ENCODE measurements at places on chromosomes 3 and 15.

- DNase-seq = no peak
Observed at GRCh38 chr3:47469616-47470015, 6.1 kb downstream of the SCAP start.

GRCh38 chr3:120451806-120452205 lies 1.0 kb upstream of the FSTL1 start:
- DNase-seq = no peak

DNA sequence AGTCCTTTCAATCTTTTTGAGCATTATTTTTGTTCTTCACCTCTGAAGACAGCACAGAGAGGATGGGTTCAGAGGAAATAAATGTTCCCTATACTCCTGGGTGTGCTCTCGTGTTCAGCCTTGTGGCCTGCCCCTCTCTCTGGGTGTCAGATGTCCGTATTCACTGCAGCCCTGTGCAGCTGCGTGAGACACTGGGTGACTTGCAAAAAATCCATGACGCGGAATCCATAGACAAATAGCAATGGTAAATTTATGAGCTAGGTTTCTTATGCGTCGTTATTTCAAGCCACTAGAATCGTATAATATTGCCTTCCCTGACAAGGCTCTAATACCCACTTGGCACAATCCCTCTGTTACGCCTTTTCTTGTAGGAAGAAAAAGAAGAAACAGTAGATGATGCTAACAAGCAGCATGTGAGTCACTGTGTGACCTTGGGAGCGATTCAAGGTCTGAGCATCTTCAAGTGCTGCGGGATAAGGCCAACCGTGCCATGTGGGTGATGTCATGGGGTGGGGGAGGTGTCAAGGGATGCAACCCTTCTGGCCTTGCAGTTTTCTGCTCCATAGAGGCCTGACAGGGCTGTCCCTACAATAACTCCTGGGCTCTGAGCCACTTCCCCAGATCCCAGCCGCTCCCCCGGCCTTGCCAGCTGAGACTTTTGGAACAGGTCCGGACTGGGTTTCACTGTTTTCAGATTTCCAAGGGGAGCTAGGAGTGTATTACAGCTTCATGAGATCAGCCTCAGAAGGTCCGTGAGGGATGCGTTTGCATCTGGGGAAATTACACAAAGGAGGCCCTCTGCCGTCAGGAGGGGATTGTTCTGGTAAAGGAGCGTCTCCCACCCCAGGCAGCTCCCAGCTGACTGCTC lies 47.6 kb upstream of the POMGNT2 start:
- no peak for DNase-seq

- DNase-seq = peak; percentile 37
Observed at GRCh38 chr15:42704492-42704926, 32.4 kb downstream of the CDAN1 start.

DNA sequence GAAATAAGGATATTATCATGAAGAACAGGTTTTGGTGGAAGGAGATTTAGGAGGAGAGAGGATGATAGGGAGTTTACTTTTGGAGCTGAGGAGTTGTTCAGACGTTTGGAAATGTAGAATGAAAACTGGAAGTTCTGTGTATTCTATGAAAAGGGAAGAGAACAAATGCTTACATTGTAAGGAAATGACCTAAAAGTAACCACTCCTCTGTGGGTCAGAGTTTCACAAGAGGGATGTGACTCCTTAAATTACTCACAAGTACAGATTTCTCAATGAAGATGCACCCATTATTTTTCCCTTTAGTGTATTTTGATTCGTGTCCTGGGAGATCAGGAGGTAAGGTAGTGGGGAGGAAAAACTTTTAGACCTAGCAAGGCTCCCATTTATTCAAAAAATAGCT lies 4.0 kb downstream of the RNF13 start:
- no peak for DNase-seq

DNA sequence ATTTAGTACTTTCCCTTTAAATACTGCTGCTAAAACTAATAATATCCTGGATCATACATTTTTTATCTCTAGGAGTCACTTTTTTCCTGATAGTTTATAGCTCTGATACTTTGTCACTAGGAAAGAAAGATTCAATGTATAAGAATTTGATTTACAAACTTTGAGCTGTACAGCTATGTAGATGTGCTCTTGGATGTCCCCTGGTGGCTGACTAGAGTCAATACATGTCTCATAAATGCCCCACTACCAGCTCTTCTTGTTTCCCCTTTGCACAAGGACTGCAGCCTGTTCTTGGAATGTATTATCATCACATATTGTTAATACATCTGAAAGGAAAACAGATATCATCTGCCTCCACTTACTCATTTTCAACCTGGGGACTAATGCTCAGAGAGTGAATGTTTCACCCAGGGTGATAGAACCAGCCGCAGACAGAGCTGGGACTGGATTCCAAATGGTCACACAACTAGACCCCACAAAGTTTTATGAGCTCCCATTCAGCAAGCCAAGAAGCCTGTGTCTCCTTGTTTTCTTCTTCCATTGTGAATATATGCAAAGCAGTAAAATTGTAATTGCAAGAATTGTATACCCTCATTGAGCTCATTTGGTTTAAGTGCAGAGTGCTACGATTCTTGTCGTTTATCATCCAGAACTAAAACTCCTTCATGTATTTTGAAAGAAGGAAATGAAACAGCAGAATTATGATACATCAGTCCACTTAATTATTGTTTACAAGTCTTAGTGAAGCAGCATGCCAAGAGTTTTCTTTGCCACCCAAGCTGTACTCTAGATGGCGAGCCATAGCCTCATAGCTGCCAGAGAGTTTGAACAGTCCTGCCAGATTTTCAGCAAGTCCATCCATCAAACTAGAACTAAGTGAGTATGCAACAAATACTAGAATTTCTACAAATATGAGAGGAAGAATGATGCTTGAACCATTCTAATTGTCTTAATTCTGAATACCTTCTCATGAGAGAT lies 261.6 kb upstream of the LMCD1 start:
- no peak for DNase-seq

DNA sequence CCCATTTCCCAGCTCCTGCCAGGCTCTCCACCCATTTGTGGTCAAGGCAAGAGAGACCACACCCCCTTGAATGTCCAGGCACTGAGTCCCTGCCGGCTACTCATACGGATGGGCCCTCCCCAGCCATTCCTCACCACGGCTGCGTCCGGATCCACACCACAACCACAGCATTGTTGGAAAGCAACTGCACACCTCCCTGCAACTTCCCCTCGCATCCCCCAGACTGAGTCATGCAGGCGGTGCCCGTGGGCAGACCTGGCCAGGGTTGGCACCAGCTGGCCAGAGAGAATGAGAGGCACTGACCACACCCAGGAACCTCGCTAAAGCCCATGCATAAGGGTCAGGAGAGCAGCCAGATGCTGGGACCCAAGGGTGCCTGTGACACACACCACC lies 30.5 kb downstream of the LOXL1 start:
- DNase-seq = peak; percentile 27

DNA sequence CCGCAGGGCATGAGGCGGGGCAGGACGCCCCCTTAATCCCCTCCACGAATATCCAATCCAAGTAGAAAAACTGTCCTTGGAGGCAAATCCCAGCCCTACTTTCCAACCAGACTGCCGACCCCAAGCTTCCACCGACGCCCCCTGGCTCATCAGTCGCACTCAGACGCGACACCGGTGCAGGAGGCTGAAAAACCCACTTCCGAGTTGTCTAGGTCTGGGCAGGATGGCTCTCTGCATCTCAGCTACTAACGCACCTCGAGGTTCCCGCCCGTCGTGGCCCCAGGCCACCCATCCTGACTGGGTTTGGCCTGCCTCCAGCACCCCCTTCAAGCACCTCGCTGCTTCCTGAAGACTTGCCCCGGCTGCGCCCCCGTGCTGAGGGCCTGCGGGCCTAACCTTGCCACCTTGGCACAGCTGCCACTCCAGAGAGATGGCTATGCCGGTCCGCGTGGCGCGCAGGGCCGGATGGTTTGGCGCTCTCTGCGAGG lies 15.5 kb downstream of the RGMA start:
- DNase-seq = no peak

- no peak for DNase-seq
Observed at GRCh38 chr15:60572541-60573421, 93.8 kb upstream of the ICE2 start.

- DNase-seq = no peak
Observed at GRCh38 chr3:177426106-177426877, 229.0 kb upstream of the TBL1XR1 start.

DNA sequence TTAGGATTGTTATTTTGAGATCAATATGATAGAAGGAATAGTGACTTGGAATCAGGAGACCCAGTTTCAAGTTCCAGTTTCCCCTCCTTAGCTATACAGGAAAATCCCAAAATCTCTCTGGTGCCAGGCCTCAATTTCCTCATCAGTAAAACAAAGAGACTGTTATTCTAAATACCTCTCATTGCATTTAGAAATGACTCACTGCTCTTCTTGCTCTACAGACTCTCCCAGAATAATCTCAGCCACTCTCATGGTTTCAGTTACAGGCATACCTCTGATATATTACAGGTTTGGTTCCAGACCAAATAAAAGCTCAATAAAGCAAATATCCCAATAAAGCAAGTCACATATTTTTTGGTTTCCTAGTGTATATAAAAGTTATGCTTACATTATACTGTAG lies 28.3 kb downstream of the IMPG2 start:
- DNase-seq = no peak

DNA sequence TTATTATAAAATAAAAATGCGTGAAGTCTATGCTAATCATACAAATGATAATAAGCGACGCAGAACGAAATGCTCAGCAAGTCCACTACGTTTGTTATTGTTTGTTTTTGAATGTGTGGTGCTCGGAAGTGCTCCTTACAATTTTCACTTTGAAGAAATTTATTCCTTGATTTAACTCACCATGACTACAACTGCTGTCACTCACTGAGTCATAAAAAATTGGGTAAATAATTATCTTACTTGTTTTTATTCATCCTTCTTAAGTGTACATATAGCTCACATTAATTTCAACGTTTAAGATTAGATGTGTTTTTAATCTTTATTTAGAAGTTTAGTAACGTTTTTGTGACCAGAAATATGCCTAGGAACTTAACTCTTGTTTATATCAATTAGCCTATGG lies 66.7 kb upstream of the NANOGP8 start:
- DNase-seq = no peak

GRCh38 chr3:66103729-66104128 lies 65.0 kb upstream of the MAGI1 start:
- DNase-seq = no peak

- no peak for DNase-seq
Observed at GRCh38 chr3:113607219-113607596, 74.9 kb downstream of the SIDT1 start.

GRCh38 chr3:174333640-174334039 lies 525.5 kb upstream of the NAALADL2 start:
- DNase-seq = no peak

GRCh38 chr15:96969732-96970710 lies 639.5 kb downstream of the NR2F2 start:
- DNase-seq = no peak

DNA sequence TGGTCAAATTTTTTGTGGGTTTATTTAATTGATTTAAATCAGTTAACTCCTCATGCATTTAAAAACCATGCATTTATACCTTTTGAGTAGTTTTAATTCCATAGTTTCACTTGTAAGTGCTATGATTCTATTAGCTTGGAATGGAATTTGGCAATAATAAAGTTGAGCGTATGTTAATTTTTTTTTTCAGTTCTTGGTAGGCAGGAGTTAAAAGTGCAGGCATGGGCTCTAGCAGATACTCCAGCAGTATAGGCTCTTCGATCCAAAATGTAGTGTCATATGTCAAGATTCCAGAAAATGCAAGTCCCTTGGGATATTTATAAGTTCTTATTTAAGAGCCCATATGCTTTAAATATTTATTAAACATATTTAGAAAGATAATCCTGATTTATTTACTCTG lies 70.3 kb downstream of the LYSMD4 start:
- DNase-seq = no peak

DNA sequence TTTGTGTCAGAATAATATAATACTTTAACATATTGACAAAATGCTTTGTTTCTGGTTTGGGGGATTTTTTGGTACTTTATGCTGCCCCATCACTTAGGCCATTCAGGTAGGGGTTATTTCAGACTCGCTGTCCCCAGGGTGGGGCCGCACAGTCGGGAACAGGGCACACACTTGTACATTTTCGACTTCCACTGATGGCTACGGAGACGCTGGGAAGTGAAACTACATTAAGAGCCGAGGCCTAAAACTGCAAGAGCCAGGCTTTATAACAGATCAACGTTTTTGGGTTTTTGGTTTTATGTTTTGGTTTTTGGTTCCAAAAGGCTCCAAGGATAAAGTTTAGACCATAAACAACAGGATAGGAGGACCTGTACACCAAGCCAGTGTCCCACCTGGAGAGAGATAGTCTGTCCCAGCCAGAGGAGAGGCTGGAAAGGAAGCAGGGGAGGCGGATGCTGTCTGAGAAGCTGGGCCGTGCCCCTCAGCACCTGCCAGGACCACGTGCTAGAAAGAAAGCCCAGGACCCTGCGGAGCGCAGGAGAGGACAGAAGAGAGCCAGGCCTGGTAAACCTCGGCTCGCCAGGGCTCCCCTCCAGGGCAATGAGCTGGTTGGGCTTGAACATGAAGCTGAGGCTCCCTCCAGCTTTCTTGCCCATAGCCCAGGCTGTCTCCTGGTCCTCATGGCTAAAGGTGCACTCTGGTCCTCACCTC lies 111.7 kb downstream of the CHSY1 start:
- no peak for DNase-seq

DNA sequence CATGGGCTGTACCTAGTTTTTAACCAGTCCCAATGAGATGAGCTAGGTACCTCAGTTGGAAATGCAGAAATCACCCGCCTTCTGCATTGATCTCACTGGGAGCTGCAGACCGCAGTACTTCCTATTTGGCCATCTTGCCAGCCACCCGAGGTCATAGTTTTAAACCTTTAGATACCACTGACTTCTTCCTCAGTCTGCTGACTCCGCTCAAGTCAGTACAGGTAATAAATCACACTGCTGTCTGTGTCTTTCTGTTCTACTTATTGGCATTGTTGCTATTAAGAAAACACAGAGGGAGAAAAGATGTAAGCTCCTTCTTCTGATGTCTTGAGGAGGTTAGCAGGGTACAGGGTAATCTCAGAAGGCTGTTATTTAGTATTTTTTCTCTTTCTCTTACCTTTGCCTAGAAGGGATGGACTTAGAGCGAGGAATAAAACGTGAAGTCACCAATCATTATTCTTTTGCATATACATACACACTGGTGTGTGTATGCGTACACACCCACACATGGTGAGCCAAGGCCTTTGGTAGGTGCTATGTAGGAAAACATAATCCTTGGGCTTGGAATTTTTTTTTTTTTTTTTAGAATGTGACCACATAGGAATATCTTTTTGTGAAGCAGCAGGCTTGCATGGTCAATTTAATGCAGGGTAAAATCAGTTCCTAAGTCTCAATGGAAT lies 197.2 kb downstream of the EDEM1 start:
- no peak for DNase-seq

DNA sequence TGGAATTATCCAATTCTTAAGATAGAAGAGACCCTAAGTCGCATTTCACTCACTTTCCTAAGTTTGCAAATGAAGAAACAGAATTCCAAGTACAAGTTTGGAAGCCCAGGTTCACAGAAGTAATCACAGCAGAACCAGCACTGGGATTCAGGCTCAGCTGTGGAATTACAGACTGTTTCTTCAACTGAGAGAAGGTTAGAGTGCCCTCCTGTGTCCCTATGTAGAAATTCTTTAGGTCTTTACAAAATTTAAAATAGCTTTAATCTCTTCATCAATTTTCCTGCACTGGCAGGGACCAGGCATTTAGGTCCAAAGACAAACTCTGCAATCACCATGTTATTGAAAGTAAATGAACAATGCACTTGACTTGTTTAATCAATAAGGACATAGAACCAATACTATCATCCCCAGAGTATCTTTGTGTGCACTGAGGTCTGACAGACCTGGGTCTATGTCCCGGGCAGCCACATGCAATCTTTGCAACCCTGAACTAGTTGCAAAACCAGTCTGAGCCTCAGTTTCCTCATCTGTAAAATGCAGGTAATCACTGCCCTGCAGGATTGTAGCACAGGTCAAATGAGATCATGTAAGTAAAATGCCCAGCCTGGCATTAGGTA lies 96.3 kb upstream of the ZBED2 start:
- no peak for DNase-seq
